ENCODE measurements at places on chromosomes 7 and 10. TPM values are rescaled to one million over a fixed set of nuclear protein-coding genes. Genes with fewer than 3 reads are reported as not detected.

Gene PMPCB
- total RNA-seq = 71.5 TPM

- no peak for DNase-seq
Observed at GRCh38 chr7:131008840-131009711, 275.1 kb upstream of the KLF14 start.

Gene CDHR1
- 0.66 TPM for total RNA-seq

GRCh38 chr10:118045837-118046394 lies 825 bp downstream of the RAB11FIP2 start:
- peak; percentile 11 for DNase-seq

DNA sequence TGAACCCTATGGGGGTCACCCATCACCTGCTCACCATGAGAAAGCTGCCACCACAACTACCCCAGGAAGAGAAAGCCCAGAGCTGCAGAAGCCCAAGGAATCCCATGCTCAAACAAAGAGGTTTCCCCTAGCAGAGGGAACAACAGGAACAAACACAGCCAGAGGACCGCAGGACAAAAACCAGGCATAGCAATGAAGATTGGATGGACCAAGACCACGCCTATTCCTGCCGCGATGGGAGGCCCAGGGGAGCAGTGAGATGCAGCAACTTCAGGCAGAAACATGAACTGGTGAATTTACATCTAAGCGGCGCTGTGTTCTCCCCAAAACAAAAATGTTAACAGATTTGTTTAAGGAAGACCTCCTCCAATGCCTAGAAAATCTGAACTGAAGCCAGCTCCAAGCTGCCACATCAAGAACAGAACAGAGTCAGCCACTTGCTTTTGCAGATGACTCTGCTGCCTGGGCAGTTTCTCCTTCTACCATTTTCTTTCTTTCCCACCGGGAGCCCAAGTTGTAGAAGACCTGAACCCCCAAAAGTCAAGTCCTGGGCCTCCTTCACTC lies 134.2 kb upstream of the NEBL start:
- no peak for DNase-seq

Gene ZNF22
- total RNA-seq = 25.6 TPM

DNA sequence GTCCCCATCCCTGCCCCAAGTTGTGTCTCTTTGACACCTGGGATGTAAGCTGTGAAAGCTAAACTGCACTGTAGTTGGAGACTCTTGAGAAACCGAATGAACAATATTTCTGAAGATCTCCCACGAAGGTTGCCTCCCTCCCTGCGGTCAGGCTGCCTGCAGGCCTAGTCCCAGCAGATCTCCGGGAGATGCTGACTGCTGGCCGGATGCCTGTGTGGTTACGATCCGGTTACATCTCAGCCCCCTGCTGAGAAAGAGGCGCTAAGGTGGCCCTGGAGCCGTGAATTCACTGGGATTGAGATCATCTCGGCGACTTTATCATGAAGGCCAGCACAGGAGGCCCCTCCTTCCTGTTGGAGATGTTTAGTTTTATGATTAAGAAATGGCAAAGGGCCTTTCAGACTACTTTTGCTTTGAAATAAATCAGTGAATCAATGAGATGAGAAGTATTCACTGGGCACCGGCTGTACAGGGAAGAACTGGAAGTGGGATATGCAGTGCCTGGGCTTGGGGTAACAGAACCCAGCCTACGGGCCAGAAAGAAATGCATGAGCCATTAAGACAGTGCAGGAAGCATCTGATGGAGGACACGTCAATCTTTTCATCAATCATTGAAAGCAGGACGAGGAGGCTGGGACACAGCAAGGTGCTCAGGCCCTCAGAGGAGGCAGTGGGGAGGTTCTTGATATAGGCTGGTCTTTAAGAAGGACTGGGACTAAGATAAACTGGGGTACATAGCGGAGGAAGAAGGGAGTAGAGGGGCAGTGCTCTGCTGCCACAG lies 177.6 kb downstream of the PRKAG2 start:
- no peak for DNase-seq

Gene STAG3
- 25.0 TPM for total RNA-seq

DNA sequence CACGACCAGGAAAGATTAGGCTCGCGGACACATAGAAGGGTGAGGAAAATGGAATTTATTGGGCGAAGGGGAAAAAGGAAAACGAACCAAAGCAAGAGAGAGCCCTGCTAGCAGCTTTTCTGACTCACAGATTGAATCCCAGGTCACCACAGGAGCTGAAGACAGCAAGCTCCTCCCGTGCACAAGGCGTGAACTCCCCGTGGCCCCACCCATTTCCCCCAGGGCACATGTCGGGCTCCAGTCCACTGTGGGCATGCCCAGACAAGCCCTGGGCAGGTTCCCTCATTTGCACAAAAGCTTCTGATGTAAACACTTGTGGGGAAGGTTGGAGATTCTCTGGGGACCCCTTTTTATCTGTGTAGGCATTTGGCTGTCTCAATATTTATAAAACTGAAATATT lies 582.4 kb downstream of the SUGCT start:
- peak; percentile 22 for DNase-seq

GRCh38 chr7:71801976-71802375 lies 610.2 kb downstream of the CALN1 start:
- DNase-seq = no peak

DNA sequence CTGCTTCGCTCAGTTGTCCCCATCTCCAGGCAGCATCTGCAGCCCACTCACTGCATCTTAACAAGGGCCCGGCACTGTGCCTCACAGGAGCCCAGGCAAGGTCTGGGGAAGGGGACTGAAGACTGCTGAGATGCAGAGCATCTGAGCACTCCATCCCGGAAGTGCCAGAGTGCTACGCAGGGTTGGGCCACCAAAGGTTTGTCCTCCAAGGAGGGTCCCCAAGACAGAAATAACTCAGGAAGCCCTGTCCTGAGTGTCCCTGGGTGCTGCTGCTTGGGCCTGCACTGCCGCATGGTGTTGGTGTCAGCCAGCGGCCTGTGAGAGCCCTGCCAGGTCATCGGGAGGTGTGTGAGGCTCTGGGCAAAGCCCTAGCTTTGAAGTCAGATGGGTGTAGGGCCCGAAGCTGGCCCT lies 288.2 kb upstream of the ZMIZ1 start:
- DNase-seq = no peak

GRCh38 chr7:12401538-12402364 lies 1.9 kb downstream of the VWDE start:
- DNase-seq = no peak

DNA sequence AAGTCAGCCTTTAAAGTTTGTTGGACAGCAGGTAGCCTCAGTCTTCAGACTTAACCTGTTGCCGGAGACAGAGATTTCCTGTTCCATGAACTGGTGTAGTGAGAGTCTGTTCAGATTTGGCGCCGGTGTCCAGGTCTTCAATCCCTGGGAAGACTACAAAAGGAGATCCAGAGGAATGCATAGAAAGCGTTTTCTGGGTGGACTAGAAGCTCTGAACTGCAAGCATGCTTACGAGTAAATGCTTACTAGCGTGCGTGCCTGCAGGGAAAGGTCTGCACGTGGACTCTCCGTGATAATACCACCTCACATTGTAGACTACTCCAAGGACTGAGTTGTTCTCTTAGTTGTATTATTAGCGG lies 878 bp downstream of the GLRX3 start:
- DNase-seq = no peak

- DNase-seq = no peak
Observed at GRCh38 chr7:129401228-129401966, 32.8 kb upstream of the STRIP2 start.

- DNase-seq = no peak
Observed at GRCh38 chr7:99137411-99138180, 6.3 kb downstream of the SMURF1 start.

DNA sequence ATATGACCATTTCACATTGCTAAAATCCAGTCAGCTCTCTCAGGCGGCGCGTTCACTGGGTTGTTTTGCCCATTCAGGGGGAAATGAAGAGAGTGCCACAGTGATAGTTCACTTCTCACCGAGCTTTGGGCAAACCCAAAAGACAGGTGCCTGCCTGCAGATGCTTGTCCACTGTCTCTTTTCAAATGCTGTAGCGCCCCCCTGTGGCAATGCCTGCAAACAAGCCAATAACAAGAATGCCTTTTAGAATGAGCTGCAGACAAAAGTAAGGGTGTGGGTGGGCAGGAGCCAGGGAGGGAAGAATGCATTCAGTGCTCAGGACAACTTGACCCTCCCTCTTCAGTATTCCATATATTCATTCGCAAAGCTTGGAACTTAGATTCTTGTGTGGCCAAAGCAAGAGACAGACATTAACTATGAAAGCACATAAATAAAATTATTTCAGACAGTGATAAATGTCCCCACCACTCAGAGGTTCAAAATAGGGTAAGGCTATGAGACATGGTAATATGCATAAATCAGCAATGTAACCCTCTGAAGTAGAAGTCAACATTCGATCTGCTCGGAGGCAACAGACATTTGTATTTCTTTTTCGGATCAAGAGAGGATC lies 86.9 kb downstream of the JAZF1 start:
- peak; percentile 14 for DNase-seq

Gene NSUN6
- 12.8 TPM for total RNA-seq

Gene CCDC172
- not detected for total RNA-seq

GRCh38 chr10:127283576-127283975 lies 87.2 kb upstream of the INSYN2A start:
- DNase-seq = no peak

DNA sequence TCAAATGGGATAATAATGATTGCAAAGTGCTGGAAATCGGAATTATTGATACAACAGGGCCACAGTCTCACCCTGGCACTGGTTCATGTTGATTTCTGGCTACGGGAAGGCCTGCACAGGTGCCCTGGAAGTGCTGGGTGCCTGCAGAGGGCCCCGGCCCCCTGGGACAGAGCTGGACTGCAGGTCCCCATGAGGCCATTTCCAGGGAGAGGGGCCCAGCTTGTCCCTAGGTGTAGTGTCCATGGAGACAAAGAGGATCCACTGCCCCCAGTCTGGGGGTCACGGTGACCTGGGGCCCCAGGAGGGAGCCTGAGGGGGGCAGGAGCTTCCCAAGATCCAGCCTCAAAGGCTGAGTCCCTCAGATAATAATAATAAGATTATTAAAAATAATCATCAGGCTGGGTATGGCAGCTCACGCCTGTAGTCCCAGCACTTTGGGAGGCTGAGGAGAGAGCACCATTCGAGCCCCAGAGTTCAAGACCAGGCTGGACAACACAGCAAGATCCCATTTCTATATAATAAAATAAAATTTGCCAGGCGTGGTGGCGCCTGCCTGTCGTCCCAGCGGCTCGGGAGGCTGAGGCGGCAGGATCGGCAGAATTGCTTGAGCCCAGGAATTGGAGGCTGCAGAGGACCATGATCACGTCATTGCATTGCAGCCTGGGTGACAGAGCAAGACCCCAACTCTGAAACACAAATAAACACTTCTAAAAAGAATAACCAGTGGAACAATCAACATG lies 98.1 kb downstream of the MICALL2 start:
- no peak for DNase-seq

- DNase-seq = no peak
Observed at GRCh38 chr10:99435986-99436638, 5.7 kb upstream of the GOT1 start.

DNA sequence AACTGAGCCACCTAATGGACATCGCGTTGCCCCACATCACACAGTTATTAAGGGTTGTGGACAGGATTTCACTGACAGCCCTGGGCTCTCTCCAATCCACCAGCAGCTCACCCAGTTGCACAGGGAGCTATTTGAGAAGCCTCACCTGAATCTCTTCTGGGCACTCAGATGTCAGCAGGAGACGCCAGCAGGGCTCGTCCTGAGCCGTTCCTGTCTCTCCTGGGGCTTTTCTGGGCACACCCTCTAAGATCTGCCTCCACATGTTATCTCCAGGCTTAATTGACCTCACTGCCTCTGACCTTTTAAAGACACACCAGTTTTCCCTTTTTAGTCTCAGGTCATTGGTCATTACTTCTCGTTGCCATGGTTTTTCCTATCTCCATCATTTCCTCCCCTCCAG lies 63.0 kb downstream of the GRID1 start:
- DNase-seq = no peak

Gene ENTPD7
- 11.0 TPM for total RNA-seq

DNA sequence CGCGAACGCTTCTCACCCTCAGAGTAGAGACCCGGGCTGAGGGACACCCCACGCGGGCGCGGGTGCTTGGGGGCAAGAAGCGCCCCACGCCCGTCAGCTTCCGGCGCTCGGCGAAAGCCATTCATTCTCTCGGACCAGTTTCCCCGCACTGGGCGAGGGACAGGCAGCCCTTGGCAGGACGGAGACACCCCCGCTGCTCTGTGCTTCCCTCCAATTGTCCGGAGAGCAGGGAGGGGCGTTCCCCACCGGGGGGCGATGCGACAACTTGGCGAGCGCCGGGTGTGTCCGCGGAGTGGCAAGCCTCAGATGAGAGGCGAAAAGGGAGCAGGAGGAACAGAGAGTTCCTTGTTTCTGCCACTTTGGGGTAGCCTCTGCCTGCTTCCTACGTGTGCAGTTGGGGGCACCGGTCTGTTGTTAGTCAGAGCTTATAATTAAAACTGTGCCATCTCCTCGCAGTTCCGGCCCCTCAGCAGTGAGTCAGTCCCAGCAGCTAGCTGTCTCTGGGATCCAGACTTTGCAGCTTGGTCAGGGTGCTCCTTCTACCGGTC lies 1.7 kb downstream of the GPR158 start:
- no peak for DNase-seq

Gene CCDC7
- 10.2 TPM for total RNA-seq

DNA sequence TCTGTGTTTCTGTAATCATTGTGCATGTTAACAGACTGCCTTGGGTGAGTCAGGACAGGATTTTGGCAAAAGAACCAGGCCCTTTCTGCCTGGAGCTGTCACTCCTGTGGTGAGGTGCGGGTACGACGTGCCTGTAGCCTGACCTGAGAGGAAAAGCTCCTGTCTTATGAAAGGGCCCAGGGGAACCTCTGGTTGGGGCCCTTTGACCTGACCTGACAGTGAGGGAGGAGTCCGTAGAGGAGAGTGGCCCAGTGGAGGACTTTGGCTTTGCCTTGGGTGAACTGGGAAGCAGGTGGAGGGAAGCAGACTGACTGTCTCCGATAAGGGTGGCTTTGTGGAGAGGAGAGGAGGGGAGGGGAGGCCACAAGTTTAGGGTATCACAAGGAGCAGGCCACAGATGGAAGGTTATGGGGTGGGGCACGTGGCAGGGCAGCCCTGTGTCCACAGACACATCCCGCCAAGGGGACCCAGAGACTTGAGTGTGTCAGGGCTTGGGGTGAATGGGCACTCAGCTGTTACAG lies 6.9 kb downstream of the PFKP start:
- no peak for DNase-seq

DNA sequence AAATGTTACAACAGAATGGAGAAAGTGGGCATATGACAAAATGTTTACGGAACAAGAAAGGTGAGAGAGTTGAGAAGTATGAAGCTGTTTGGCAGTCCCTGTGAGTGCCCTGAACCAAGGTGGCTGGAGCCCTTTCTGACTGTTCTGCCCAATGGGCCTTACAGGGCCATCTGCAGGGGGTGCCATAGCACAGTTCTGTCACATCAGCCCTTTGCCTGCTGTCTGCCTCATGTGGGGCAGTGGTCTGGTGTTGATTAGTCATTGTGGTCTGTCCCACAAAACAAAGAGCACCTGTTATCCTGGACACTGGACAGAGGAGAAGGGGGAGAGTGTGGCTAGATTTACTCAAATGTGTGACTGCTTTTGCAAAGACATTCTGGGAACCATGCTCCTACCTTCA lies 51.5 kb upstream of the OSBPL3 start:
- DNase-seq = no peak

GRCh38 chr10:132189016-132189415 lies 2.3 kb downstream of the DPYSL4 start:
- no peak for DNase-seq
